LoVo (cell line): ENCODE measurements at places on chromosomes 5 and 9.

- no peak for DNase-seq
These were observed 65.3 kb downstream of the CWC27 start for GRCh38 chr5:64834037-64834436.

DNA sequence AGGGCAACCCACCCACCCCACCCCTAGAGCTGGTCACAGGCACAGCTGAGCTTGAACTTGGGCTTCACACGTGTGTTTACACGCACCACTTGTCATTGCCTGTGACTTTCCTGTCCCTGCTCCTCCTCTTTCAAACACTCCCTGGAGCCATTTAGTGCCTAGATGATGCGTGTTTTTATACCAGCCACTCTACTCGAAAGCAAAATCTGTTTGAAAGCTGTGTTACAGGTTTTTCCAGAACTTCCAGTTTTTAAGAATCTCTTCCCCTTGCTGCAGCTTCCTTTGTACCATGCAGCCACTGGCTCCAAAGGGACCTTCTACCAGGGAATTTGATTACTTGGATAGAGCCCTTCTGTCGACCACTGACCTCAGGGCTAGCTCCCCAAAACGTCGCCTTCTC is 78.8 kb upstream of the SPRY4 start:
- peak; percentile 32 for DNase-seq

GRCh38 chr9:74973714-74974113 is 21.0 kb upstream of the C9orf40 start:
- no peak for DNase-seq

- DNase-seq, result no peak
These were observed 39.8 kb upstream of the NKX2-5 start for GRCh38 chr5:173274771-173275170.

GRCh38 chr5:170896779-170897178 is 35.0 kb downstream of the RANBP17 start:
- DNase-seq, result no peak

GRCh38 chr9:88661759-88662158 is 126.8 kb downstream of the NXNL2 start:
- DNase-seq, result no peak

GRCh38 chr9:111436571-111436970 is 47.6 kb downstream of the ECPAS start:
- DNase-seq, result no peak

GRCh38 chr9:110932863-110933262 is 105.4 kb downstream of the LPAR1 start:
- no peak for DNase-seq

- no peak for DNase-seq
These were observed 45.2 kb downstream of the FGD3 start for GRCh38 chr9:92992549-92992948.

GRCh38 chr9:85024374-85024773 is 354.8 kb downstream of the NTRK2 start:
- DNase-seq, result no peak

DNA sequence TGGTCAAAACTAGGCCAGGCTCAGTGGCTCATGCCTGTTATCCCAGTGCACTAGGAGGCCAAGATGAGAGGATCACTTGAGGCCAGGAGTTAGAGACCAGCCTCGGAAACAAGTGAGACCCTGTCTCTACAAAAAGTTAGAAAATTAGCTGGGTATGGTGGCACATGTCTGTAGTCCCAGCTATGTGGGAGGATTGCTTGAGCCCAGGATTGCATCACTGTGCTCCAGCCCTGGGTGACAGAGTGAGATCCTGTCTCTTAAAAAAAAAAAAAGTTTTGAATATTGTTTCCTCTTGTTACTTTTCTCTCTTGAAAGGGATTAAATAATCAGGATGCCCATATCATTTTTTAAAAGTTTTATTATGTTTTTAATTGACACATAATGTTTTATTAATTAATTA is 7.6 kb downstream of the ARHGEF37 start:
- no peak for DNase-seq

GRCh38 chr9:16985559-16986348 is 115.3 kb upstream of the BNC2 start:
- DNase-seq, result no peak

GRCh38 chr5:136626531-136626930 is 261.2 kb upstream of the TRPC7 start:
- no peak for DNase-seq

DNA sequence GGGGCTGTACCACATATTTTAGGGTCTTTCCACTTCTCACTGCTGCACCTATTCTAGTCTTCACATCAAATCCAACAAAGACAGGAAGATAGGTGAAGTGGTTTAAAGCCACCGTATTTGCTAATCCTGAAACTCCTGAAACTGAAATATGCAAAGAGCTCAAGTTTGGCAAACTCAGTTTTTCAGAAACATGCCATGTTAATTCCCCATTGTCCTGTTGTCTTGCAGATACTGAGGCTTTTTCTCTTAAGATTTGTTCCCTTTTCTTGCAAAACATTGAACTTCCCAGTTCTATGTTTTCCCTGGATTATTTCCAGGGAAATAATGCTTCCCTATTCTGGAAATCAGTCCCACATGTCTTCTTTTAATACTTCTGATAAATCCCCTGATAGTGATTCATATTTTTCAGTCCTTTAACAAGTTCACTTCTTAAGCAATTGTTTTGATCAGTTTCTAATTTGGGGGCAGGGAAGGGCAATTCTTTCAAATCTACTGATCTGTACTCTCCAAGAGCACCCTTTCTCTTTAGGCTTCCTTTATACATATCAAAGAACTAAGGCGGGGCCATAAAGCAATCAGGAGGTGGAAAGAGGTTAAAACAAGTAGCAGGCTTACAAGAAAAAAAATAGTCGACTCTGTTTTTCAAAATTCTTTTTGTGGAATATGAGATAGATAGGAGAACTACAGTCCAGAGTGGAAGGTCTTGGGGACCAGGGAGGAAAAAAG is 648.5 kb downstream of the BNC2 start:
- DNase-seq, result no peak

- DNase-seq, result no peak
These were observed 44.5 kb upstream of the PPP3R2 start for GRCh38 chr9:101639311-101639710.

DNA sequence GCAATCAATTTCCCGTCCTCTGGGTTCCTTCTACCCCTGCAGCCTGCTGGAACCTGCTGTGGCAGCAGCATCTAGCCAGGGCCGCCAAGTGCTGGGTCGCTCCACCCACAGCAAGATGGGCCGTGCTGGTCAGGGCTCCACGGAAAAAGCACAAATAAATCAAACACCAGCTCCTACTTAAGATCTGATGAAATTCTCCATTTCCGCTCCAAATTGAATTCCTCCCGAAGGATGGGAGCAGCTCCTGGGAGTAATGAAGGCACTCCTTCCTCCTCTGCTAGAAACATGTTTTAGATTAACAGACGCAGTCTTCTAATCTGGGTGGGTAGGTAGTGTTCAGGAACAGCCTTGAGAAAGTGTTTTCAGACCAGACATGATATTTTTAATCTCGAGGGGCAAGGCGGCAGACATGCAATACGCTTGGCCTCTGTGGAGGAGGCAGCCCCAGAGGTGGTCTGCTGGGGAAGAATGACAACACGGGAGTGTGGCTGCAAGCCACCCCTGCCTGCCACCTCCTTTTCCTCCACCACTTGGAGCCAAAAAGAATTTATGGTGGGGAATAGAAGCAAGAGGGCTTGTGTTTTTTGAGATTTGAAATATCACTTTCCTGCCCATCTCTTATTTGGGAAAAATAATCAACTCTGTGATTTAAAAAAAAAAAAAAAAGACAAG is 194.1 kb downstream of the AOPEP start:
- no peak for DNase-seq

- DNase-seq, result no peak
These were observed 5.5 kb downstream of the PRSS3 start for GRCh38 chr9:33800886-33801285.

GRCh38 chr9:93112864-93113389 is 16.9 kb downstream of the CARD19 start:
- DNase-seq, result no peak

- peak; percentile 71 for DNase-seq
These were observed 86.4 kb downstream of the ADRB2 start for GRCh38 chr5:148912714-148913398.

GRCh38 chr9:72412483-72413040 is 47.6 kb upstream of the ZFAND5 start:
- no peak for DNase-seq

GRCh38 chr9:78963911-78964310 is 607.9 kb upstream of the TLE4 start:
- DNase-seq, result no peak

DNA sequence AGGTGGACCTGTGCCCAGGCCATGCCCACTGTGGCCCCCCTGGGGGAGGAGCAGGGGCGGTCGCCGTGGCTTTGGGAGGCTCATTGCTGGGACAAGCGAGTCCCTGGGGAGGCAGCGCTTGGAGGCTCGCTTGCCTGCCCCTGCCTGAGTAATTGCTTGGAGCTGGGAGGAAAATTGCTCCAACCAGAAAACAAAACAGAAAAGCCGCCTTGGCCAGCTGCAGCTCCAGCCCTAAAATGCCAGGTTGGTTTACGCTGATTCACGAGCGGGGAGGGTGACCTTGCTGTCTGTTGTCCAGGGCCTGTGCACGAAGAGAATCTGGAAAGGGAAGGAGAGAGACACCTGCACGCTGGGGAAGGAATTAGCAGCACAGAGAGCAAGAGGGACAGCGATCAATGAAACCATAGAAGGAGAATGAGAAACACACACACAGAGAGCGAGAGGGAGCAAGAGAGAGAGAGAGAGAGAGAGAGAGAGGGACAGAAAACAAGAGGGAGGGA is 25.3 kb downstream of the NTNG2 start:
- DNase-seq, result no peak

DNA sequence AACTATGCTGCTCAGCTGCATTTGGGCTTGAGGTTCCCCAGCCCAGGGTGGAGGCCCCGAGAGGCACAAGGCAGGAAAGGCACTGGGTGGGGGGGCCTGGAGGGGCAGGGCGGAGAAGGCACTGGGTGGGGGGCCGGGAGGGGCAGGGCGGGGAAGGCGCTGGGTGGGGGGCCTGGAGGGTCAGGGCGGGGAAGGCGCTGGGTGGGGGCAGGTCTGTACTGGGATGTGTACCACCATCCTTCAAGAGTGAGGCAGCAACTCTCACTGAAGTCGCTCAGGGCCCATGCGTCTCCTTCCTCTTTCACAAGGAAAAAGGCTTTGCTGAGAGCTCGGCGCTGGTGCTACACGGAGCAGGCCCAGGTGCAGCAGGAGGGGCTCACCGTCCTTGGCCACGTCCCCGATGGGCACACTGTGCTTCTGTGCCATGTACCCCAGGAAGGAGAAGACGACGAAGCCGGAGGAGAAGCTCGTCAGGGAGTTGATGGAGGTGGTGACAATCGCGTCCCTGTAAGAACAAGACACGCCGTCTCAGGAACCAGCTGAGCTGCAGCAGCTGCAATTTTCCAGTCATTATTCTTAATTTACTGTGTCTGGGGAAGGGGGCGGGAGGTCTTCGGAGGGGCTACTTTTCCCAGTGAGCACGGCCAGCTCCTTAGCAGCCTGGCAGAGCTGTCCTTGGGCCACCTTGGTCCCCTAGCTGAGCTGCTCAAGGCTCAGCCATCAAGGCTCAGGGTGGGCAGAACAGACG is 30.8 kb downstream of the SLC6A3 start:
- no peak for DNase-seq

DNA sequence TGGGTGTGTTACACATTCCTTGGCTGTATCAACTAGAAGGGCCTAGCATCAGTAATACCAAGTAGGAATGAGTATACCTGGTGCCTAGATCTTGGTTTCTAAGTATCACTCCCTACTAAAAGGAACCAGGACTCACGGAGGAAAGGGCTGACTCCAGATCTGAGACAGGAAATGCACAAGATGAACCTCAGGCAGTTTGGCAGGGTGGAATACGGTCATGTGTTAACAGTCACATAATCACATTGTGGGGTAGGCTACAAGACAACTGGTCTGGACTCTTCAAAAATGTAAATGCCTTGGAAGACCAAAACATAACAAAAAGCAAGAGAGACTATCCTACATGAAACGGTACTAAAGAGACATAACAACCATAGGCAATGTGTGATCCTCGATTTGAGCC is 158.8 kb downstream of the CRB2 start:
- DNase-seq, result no peak

DNA sequence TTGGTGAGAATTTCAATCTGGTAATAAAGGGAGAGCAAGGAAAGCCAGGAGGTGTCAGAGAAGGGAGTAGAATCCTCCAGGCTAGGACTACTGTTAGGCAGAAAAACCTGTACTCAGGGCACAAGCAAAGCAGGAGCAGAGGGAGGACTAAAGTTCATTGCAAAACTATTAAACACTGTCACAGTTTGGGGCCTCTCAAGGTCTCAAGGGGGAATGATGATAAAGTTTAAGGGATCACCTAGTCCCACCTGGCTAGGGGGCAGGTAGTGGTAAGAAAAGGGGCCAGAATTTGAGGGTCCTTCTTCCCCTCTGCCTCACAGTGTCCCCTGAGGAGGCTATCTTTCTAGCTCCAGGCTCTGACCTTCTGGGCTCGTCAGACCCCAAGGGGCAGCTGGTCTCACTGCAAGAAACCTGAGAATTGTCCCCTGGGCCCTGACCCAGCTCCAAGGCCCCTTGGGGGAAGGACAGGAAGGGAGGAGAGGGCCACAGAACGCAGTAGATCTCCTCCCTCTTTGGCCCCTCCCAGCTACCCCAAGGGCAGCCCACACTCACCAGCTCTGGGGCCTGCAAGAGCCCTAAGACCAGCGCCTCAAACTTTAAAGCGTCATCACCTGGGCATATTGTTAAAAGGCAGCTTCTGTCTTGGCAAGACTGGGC is 974 bp downstream of the CCDC69 start:
- no peak for DNase-seq

DNA sequence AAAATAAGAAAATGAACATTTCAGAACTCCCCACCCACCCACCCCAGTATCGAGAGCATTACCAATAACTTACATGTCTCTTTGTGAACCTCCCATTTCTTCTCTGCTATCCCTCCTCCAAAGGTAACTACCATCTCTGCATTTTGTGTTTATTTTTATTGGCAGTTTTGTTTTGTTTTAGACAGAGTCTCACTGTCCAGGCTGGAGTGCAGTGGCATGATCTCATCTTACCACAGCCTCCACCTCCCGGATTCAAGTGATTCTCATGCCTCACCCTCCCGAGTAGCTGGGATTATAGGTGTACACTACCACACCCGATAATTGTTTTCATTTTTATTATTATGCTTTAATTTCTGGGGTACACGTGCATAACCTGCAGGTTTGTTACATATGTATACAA is 21.7 kb upstream of the GLIS3 start:
- DNase-seq, result no peak

DNA sequence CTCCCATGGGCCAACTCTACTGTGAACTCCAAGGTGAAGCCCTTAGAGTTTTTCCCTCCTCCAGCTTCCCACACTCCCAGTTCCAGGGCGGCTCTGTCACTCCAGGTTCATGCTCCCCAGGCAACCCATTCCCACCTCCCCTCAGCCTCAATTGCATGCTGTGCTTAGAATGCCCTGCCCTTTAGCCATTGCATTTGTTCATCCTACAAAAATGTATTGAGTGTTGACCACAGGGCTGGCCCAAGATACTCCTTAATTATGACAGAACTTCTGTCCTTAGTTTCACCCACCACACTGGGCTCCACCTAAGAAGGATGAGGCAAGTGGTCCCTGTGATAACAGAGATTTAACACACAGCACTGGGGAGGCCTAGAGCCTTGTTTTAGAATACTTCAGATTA is 236.1 kb downstream of the ADAMTSL1 start:
- no peak for DNase-seq

- no peak for DNase-seq
These were observed 142.0 kb downstream of the AOPEP start for GRCh38 chr9:94868464-94868863.

GRCh38 chr5:29811914-29812679 is 1381.4 kb upstream of the CDH6 start:
- DNase-seq, result no peak
